ENCODE measurements at places on chromosomes 3 and 15.
A peak's percentile ranks its signal among the peaks of the same experiment; 100 is the strongest.

GRCh38 chr3:139948898-139949297, 13.9 kb downstream of the CLSTN2 start:
- no peak for DNase-seq

DNA sequence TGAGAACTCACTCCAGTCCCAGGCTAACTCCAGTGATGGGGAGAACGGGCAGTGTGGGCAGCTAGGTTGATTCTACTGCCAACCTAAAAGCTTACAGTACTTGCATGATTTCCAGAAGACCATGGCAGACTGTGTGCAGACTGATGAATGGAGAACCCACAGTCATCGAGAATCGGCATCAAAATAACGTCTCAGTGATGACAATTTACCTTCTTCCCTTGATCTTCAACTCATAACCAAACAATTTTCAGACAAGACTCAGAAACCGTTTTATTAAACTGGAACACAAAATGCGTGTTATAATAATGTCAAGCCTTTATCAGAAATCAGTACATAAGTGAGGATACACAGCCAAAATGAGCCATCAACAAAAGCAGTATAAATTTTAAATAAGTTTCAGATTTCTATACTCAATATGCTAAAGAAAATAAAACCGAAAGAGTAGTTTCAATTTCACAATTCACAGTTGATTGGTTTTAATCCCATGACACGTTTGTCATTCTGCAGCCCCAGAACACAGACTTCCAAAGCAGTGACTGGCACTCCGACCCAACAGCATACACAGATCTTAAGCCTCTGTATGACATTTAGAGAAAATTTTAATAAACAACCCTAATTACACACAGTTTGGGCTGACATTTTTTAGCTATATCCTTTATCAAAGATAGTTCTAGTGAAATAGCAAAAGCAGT, 54.5 kb downstream of the ZMAT3 start:
- peak; percentile 18 for DNase-seq

- DNase-seq = peak; percentile 79
These were observed 214.5 kb downstream of the MTHFS start for GRCh38 chr15:79682285-79682684.

DNA sequence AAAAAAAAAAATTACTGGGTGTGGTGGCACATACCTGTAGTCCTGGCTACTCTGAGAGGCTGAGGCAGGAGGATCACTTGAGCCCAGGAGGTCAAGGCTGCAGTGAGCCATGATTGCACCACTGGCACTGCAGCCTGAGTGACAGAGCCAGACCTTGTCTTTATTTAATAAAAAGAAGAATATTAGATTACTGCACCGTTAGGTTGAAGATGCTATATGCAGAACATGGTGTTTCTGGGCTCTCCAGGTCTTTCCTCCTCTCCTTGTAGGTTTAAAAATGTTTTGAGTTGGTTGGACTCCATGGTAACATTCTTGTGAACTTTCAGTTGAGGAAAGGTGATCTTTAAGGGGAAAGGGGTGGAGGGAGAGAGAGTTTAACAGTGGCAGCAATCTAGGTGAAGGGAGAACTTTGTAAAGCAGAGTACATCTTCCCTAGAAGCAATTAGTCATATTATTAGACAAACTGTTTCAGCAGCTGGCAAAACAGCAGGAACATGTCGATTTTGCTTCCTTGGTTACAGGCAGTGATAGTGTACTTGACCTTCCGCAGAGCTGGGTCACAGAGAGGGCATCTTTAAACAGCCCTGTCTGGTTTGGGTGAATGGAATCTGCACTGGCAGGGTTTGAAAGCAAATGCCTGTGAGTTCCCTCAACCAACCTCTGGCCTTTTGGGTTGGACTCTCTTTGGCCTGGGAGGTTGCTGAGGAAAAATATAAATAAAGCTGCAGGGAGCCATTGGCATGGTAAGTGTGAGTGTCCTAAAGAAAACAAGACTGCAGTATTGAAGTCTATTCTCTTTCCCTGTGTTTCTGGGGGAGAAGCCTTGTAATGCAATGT, 42.8 kb downstream of the NR2C2 start:
- no peak for DNase-seq

DNA sequence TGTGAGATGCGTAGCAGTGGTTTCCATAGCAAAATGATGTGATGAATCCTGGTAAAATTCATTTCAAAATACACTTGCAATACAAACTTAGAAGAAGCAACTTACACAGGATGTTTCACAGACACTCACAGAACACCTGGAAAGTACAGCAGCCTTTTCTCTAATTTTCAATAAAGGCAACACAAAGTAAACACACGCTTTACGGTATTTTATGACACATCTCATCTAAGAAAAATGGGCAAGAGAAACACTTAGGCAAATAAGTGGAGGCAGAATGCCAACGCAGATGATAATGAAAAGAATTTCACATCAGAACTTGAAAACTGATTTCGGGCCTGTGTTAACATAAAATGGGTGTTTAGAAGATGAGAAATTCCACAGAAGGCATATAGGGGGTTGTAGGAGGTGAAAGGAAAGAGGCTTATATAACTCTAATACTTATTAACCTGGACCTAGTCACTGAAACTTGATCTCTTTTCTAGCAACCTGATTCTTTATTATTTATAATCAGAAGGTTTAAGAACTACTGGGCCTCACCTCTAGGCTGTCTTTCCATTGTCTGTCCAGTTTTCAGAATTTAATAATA, 25.6 kb upstream of the MAP3K13 start:
- DNase-seq = no peak

GRCh38 chr3:196997311-196997710, 28.7 kb upstream of the PIGZ start:
- DNase-seq = no peak

GRCh38 chr3:48151058-48151806, 37.0 kb downstream of the CDC25A start:
- peak; percentile 73 for DNase-seq

GRCh38 chr3:71371282-71371681, 212.2 kb downstream of the FOXP1 start:
- DNase-seq = peak; percentile 24

GRCh38 chr15:68112706-68113105, 58.6 kb downstream of the PIAS1 start:
- no peak for DNase-seq

DNA sequence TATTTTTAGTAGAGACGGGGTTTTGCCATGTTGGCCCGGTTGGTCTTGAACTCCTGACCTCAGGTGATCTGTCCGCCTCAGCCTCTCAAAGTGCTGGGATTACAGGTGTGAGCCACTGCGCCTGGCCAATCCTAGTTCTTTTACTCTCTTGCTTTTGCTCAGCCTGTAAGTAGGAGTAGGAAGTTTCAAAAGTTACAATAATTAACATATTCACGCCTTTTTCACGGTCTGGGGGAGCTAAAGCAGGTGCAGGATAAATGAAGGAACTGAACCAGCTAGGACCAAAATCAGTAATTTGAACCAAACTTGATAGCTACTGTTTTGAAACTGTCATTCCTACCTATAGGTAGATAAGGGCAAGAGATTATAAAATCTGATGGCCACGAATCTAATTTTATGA, 98.5 kb downstream of the CACNA1D start:
- no peak for DNase-seq

GRCh38 chr3:167780214-167780883, 44.8 kb downstream of the SERPINI1 start:
- DNase-seq = no peak

DNA sequence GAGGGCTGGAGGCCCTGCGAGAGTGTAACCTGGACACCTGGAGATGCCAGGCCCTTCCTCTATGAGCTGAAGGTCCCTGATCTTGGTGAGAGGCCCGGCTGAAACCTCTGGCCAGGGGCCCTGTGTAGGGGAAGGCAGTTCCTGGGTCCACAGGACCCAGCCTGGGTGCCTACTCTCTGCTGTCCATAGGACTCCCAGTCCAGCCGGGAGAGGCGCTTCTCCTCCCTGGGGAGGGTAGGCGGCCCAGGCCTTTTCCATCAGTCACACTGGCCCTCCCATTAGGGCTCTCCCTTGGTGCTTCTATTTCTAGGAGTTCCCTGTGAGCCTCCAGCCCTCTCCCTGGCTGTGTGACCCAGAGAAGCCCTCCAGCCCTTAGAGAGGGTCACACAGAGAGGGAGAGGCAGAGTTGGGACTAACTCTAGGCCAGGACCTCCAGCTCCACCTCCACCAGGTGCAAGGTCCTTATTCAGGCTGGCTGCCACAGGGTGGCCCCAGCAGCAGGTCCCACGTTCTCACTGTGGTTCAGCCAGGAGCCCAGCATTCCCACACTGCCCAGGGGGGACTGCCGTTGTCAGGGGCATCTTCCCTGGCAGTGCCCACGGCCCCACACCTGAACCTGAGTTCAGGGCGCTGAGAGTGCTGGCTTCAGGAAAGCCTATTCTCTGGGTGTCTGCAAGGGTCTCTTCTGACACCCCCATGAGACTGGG, 146.8 kb downstream of the SMAD6 start:
- DNase-seq = no peak

DNA sequence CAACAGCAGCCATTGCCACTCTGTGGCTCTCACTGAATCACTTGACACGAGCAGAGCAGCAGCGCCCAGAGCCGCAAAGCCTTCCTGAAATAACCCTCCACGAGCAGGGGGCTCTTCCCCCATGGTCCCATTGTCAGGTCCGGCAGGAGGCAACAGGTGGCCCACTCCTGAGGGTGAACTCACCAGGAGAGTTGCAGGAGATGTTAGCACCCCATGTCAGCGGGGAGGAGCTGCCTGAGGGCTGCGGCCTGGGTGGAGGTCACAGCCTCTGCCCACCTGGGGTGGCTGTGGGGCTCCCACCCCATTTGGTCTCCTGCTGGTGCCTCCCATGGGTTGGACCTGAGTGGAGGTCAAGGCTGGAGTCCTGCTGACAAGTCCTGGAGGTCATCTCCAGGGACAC, 12.3 kb upstream of the C3orf22 start:
- no peak for DNase-seq

GRCh38 chr3:41888368-41889076, 73.4 kb downstream of the ULK4 start:
- DNase-seq = no peak

DNA sequence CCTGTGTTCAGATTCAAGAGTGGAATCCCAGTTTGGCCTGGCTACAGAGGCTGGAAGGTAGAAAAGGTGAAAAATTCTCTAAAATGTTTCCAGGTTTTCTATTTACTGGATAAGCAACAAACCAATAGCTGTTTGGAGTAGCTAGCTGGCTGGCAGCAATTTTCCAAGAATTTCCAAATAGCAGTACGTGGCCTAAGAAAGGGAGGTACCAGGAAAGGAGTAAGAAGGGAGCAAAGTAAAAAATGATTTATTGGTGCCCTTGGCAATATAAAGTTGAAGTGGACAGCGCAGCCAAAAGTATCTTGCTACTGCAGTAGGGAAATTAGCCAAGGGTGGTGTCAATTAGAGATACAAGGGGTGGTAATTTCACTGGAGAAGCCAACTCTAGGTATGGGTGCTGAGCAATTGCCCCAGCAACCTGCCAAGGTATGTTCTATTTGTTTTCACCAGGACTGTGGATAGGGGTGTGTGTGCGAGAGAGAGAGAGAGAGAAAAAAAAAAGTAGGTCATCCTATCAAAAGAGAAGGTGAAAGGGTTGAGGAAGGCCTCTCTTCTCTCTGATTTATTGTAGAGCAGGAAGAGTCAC, 40.8 kb upstream of the THBS1 start:
- DNase-seq = no peak

GRCh38 chr3:5321666-5322340, 134.3 kb downstream of the EDEM1 start:
- DNase-seq = no peak

DNA sequence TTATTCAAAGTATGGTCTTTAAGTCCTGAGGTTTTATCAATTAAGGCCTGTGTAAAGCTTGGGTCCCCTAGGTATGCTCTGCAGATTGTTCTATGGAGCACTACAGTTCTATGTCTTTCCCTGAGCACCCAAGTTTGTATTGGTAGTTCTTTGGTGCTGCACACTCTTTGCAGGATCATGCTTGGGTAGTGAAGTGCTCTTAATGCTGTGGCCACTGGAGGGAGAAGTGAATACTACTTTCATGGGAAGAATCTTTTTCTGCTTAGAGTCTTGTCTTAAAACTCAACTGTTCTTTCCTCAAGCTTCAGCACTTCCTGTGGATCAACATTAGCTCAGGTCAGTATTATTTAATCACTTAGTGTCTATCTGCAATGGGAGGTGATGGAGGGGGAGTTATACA, 93.6 kb upstream of the CFAP20DC start:
- peak; percentile 47 for DNase-seq

DNA sequence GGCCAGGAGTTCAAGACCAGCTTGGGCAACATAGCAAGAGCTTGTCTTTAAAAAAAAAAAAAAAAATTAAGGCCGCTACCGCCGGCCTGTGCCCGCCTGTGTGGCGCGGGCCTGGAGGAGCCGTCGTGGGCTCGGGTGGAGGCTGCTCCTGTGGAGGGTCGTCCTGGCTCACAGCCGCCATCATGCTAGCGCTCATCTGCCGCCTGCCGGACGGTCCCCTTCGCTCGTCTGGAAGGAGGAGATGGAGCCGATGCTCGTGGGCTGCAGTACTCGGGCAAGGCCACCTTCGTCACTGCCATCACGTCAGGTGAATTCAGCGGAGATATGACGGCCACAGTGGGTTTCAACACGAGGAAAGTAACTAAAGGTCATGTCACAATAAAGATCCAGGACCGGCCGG, 37.4 kb downstream of the TFRC start:
- no peak for DNase-seq

DNA sequence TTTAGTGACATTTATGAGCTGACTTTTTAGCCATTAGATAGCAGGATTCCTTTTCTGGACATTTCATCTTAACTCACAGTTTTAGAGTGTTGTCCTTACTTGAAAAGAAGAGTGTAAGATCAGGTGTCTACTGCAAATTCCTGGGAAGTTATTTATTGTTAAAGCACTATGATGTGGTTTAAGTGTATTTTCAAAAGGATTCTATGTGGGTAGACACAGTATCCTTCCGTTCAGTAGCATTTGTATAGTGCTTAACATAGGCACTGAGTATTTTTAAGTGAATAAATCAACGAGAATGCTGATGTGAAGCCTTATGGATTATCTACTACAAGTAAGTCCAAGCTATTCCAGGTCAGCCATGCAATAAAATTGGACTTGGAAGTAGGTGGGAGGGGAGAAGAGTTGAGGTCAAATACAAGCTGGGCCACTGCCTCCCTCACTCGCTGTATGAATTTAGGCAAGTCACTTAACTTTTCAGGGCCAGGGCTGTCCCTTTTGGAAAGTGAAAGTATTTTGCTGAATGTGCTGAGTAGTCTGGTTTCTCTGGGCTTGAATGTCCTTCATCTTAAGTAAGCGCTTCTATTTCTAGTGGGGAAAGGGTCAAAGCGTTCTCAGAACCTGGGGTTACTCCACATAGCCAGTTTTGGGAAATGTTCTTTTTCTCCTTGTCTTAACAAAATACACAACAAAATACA, 48.6 kb downstream of the GAP43 start:
- DNase-seq = peak; percentile 29

GRCh38 chr3:139326707-139327106, 17.1 kb upstream of the MRPS22 start:
- peak; percentile 58 for DNase-seq

GRCh38 chr3:78589778-78590177, 1178.0 kb downstream of the ROBO1 start:
- DNase-seq = no peak

DNA sequence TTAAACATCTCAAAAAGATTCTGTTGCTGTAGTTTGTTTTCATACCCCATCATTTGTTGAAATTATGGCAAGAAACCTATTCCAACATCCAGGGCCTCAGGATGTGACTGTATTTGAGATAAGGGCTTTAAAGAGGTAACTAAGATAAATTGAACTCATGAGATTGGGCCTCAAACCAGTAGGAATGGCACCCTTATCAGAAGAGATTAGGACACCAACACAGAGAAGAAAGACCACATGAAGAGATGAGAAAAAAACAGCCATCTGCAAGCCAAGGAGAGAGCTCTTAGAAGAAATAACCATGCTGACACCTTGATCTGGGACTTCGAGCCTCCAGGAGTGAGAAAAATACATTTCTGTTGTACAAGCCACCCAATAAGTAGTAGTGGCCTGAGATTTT, 157.7 kb downstream of the CGGBP1 start:
- no peak for DNase-seq

GRCh38 chr3:159796744-159797143, 191.9 kb upstream of the IL12A start:
- DNase-seq = peak; percentile 78
